Pulmonary artery endothelial cell (primary cell): ENCODE measurements at places on chromosomes 3 and 15.

DNA sequence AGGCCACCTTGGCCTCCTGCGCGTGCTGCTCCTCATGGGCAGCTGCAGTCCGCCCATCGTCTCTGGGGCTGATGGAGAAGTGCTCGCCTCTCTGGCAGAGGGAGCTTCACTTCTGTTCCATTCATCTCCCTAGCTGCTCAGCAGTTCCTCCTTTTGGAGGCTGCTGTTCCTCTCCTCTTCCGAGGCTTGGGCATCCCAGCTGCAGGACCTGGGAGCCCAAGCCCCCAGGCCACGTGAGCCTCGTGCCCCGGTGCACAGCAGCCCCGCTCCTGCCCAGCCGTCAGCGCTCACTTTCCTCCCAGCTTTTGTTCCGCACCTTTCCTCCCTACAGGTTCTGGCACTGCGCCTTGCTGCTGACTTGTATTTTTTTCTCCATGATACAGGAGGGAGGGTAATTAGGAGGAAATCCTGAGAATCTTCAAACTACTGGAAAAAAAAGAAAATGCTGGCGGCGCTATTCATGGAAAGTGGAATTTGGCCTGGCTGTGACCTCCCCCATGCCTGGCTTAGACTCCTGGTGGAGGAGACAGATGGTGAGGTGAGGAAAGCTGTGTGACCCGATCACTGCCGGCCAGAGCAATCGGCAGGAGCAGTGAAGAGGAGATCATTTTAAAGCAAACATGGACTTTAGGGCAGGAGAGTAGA, 210.1 kb downstream of the CHST2 start:
- no peak for DNase-seq

- peak; percentile 93 for DNase-seq
Measured at GRCh38 chr3:71657831-71658530, 67.2 kb downstream of the EIF4E3 start.

GRCh38 chr3:16330351-16330750, 65.3 kb downstream of the OXNAD1 start:
- no peak for DNase-seq

DNA sequence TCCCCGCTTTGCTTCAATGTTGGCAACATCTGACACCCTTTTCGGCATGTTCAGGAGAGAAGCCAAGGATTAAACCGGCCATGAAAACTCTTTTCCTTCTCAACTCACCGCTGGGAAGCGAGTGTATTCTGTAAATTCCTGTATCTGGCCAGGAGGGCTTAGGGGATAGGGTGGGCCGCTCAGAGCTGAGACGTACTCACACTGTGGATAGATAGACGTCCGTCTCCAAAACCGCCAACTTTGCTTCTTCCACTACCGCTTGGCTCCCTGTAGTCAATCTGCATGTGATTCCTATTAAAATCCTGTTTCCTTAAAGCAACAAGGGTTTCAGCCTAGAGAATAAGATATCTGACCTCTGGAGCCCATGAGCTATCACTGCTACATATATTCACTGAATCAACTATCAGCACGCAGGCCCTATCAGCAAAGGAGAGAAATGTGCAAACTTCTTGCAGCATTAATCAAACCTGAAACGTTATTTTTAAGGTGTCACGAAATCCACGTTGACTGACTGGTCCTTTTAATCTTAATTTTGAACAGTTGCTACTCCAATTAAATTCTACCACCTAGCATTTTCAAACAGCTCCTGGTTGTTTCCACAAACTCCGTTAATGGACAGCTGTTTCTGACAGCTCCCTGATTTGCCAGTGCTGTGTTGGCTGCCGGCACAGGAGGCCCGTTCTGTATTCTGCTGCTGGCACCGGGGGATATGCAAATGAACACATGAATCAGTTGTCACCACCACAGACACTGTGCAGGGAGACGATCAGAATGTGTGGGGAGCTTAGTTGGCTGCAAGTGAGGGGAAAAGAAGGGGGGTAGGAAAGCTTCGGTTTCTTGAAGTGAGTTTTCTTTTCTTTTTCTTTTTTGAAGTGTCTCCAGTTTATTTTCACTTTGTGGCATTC, 438.9 kb upstream of the ARRDC4 start:
- DNase-seq: no peak

- DNase-seq: no peak
Measured at GRCh38 chr3:40768536-40768935, 243.8 kb downstream of the ZNF621 start.

- no peak for DNase-seq
Measured at GRCh38 chr3:187889601-187890404, 144.5 kb upstream of the BCL6 start.

DNA sequence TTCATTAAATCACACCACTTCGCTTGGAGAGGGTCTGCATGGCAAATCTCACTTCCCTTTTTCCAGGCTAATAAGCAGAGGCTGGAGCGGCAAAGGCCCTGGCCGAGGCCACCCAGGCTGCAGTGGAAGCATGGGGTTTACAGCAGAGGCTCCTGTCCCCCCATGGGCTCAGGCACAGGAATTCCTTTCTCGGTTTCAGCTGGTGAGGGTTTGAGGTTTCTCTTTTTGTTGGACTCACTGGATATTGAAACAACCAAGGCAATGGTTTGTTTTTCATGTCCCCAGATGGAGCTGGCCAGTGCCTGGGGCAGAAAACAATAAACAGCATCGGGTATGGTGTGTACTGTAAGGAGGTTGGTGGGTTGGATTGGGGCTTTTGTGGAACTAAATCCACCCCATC, 175.6 kb upstream of the RASGRP1 start:
- DNase-seq: no peak

DNA sequence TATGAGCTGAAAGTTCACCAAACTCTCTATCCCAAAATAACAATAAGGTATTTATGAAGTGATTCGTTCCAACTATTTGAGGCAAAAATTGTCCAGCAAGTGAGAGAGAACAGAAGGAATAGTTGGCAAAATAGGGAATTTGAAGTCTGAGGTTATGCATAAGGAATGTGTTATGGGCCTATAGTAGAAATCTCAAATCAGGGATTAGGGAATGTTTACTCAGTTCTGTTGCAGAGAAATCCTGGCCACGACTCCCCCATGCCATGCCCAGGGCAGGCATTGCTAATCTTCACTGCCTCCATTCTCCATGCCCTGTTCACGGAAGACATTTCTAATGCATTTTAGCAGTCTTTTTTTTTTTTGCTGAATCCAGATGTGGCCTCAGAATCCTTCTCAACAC, 58.6 kb downstream of the FLNB start:
- DNase-seq: no peak

GRCh38 chr3:11954312-11954934, 49.8 kb upstream of the SYN2 start:
- DNase-seq: no peak

- no peak for DNase-seq
Measured at GRCh38 chr3:24355806-24356205, 138.8 kb downstream of the THRB start.

DNA sequence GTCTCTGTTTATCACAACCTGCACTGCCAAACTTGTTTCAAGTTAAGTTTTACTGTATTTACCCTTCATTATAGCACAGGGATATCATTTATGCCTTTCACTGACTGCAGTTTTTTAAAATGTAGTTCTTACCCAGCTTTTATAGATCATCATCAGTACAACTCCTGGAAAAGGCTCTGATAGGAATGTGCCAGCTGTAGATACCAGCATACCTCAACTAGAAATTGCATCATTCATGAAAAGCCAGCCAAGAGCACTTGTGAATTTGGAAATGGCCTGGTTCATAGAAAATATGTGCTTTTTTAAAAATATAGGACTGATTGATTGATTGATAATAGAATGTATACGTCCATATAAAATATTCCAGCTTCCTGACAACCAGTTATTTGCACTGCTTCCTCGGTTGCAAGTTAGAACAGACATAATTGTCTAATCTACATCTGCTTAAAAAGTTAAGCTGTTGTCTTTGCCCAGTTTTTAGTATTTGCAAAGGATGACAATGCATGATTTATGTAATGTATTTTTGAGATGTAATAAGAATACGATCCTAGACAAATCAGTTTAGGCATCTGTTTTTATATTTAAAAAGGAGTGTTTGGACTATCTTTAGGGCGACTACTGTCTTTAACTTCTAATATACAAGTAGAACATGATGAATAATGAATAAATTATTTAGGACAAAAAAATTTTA, 58.5 kb downstream of the DCUN1D1 start:
- DNase-seq: no peak

GRCh38 chr3:23713641-23714040, 92.1 kb upstream of the UBE2E1 start:
- DNase-seq: no peak

- DNase-seq: no peak
Measured at GRCh38 chr3:172085557-172085895, 46.1 kb downstream of the FNDC3B start.

- DNase-seq: no peak
Measured at GRCh38 chr15:28096411-28096669, 2.8 kb downstream of the OCA2 start.

DNA sequence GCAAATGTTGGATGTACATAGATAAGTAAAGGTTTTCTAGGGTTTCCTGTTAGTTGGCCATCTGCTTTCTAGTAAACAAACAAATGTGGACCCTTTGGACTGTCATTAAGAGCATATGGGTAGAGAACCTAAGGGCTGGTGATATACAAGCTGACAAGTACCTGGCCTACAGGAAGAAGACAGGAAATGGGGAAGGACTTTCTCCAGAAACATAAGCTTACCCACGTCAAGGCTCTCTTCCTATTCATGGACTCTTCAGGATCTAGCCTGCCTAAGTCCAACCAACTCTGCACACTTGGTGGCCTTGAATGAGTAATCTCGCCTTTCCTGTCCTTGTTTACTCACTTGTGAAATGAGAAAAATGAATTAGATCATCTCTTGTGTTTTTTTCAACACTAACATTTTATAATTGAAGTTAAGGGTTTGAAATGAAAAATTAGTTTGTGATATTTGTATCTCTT, 22.2 kb upstream of the GOLIM4 start:
- DNase-seq: no peak

DNA sequence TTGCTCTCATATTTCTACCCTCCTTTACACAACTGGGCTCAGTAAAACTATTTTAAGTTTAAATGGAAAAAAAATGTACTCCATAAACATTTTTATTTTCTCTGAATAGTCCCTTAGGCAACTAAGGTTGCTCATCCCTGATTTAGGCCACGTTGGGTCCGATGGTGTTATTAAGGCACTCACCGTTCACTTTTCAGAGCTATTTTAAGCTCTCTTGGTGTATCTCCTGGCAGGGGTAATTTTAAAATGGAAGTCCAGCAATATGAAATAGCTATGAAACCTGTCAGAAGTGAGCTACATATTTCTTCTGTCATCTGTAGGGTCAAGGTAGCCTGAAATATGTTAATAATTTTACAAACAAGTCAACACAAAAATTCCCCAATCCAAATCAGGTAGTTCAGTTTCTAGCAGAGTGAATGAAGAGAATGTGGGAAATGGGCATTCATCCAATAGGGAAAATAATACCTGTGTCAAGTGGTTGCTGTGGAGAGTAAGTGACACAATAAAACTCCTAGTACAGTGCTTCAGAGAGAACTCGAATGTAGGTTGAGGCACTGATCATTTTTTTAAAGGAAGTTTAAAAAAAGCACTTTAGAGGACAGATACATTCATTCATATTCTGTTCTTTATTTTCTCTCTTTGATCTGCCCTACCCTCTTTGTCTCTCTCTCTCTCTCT, 209.3 kb upstream of the FEZF2 start:
- DNase-seq: no peak

- no peak for DNase-seq
Measured at GRCh38 chr3:129947538-129948240, 26.8 kb upstream of the TRH start.

DNA sequence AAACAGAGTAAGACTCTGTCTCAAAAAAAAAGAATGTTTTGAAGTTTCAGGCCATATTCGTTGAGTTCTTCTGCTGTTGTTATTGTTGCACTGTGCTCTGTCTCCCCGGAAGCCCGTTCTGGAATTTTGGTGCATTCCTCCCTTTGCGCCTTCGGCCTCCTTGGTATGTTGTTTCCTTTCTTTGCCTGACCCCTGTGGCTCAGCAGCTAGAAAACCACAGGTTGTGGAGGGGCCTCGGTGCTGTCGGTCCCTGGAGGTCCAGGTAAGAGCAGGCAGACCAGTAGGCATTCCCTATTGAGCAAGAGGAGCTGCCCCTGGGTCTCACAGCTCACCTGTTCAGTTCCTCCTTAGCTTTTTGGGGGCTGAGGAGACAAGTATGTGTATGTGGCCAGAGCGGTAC, 51.0 kb upstream of the DLG1 start:
- no peak for DNase-seq

- no peak for DNase-seq
Measured at GRCh38 chr3:38027466-38028465, 1.7 kb downstream of the PLCD1 start.

- no peak for DNase-seq
Measured at GRCh38 chr3:161082063-161082462, 23.1 kb downstream of the B3GALNT1 start.

DNA sequence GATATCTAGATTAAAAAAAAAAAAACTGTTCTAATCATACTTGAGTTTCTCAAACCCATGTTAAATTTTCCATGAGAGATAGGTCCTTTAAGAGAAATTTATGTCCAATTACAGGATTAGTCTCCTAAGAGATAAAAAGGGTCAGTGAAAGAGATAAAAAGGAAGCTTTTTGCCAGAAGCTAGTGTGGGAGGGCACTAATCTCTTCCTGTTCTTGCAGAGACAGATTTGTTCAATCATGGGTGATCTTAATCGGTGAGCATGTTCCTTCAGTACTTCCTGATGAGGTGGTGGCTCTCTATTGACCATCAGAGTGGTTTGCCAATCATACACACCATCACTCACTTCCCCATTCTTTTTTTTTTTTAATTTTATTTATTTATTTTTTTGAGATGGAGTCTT, 16.9 kb upstream of the LPP start:
- DNase-seq: no peak

DNA sequence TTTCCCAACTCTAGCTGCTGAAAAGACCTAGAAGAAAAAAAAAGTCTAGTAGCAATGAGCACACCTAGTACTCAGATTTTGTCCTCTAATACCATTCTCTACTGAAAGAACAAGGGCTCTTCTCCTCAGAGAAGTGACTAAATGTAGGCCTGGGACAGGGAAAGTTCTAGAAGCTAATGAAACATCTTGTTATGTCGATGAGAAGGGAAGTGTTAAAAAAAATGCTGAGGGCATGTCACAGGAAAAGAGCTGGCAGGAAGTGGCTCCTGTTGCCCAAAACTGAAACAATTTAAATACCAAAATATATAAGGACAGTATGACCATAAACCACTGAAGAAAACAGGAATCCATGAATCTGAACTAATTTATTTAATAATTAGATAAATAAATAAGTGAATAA, 581.4 kb upstream of the TBL1XR1 start:
- no peak for DNase-seq

GRCh38 chr3:66910266-66911055, 87.6 kb upstream of the KBTBD8 start:
- DNase-seq: no peak

- DNase-seq: peak; percentile 48
Measured at GRCh38 chr3:16511681-16512434, 1.6 kb downstream of the RFTN1 start.
